Stomach (tissue), 19 donors: ENCODE measurements at places on chromosomes 2 and 18.

DNA sequence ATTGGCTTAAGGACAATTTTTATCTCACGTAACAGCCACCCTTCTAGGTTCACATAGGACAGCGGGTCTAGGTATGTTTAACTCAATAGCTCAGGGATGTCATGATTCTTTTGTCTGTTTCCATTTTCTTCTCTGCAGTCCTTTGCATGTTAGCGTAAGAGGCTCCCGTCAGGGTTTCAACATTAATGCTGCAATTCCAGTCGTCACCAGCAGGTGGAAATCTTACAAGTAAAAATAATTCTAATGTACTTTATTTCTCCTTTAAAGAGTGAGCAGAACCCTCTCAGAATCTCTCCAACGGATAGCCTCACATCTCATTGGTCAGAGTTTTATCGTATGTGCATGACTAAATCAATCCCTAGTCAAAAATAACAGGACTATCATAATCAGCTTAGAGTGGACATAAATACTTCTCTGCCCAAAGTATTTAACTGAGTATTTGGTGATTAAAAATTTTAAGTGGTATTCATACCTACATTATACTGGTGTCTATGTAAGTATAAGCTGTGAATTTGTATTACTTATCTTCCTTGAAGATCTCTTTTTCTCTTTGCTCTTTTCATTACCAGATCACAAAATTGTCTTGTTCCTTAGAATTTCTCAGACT is 487.2 kb upstream of the GCFC2 start:
- peak; percentile 64 for DNase-seq

DNA sequence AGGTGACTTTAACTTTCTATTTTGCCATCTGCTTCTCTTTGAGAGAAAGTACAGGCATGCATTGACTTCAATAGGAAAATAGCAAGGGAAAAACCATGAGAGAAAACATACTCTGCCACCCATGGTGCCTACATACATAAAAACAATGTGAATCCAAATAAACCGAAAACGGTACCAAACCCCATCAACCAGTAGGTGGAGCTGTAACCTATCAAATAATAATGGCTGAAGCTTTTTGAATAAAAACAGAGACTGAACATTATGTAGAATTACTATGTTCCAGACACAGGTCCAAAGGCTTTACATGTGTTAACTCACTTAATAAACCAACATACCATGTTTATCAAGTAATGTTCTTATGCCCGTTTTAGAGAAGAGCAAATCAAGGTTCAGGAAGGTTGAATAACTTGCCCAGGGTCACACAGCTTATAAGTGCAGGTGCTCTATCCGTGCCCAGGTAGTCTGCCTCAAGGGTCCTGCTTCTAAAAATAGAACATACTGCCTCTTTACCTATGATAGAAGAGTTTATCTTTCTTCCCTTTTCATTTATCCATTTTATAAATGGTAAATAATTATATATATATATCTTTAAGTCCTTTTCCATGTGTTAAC is 293.9 kb upstream of the SYT4 start:
- DNase-seq: peak; percentile 75

- DNase-seq: no peak
Measured at GRCh38 chr2:61620244-61621159, 82.3 kb upstream of the XPO1 start.

GRCh38 chr2:112958428-112959108 is 19.2 kb upstream of the IL36G start:
- DNase-seq: peak; percentile 83

DNA sequence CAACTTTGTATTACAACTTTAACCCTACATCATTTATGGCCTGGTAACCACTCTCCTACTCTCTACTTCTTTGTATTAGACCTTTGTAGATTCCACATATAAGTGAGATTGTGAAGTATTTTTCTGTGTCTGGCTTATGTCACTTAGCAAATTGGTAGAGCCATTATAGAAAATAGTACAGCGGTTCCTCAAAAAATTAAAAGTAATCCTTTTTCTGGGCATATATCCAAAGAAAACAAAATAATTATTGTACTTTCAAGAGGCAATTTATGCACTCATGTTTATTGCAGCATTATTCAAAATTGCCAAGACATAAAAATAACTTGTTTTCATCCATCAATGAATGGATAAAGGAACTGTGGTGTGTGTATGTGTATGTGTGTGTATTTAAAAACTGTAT is 537.5 kb upstream of the FSIP2 start:
- no peak for DNase-seq

- no peak for DNase-seq
Measured at GRCh38 chr18:25639596-25639995, 287.6 kb upstream of the ZNF521 start.

DNA sequence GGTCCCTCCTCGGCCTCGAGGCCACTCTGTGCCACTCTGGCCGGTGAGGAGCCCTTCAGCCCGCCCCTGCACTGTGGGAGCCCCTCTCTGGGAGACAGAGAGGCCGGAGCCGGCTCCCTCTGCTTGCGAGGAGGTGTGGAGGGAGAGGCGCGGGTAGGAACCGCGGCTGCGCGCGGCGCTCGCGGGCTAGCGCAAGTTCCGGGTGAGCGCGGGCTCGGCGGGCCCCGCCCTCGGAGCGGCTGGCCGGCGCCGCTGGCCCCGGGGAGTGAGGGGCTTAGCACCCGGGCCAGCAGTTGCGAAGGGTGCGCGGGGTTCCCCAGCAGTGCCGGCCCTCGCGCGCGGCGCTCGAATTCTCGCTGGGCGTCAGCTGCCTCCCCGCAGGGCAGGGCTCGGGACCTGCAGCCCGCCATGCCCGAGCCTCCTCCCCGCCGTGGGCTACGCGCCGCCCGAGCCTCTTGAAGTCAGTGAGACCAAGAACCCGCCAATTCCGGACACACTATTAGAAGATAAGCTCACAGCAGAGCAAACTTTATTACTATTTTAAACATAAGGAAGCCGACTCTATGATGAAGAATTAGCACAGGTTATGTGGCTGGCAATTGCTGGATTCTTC is 825.8 kb upstream of the FANCL start:
- DNase-seq: no peak

GRCh38 chr2:11562476-11562875 is 28.6 kb downstream of the GREB1 start:
- no peak for DNase-seq

DNA sequence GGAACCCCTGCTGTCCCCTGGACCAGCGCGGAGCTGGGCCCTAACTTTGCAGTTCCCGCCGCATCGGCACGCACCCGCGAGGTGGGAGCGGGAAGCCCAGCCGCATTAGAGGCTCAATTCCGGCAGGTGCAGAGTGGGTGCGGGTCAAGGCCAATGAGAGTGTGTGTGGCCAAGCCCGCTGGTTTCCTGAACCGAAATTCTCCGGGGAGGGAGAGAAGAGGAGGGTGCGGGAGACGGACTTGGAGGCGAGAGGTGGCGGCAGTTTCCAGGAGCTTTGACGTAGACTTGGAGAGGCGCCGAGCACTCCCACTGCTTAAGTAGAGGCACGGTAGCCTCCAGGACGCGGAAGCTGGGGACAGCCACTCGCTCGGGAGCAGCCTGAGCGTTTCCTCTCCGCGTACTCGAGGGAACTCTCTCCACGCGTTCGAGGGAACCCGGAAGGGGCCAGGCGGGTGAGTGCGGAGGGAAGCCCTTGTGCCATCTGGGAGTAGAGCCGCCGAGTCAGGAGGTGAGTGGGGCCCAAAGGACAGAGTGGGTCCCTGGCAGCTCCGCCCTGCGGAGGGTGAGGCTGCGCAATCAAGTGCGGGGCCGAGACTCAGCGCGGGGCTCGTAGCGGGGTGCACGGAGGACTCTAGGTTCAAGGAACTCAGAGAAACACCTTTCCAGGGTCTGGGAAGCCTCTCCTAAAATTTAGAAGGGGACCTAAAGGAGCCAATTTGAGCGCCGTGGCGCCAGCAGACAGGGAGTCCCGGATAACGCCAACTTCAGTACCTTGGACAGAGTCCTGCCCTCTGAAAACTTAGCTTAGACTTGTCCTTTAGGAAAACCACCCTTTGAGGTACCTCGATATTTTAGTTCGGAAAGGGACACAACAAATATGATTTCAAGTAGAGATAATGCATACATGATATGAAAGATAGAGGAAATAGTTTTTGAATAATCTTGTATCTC is at the start of gene FAM237A:
Gene FAM237A (plus strand): TSS at position 413 of the 951 bp plus-strand sequence. CDS start 1,750 bp downstream, outside the sequence.
- DNase-seq: no peak

DNA sequence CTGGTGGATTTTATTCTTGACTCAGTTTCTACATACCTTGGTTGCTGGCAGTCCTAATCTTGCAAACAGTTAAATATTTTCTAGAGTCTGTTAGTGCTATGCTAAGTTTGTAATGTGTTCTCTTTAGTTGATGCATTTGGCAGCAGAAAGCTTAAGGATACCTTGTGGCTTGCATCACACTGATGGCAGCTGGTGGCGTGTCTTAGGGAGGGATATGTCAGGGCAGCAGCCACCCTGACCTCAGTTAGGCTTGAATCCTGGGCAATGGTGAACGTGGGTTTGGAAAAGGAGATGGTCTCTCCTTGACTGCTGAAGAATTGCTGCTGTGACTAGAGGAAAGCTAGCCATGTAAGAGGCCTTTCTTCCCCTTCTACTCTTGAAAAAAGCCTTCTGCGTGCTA is 4.2 kb downstream of the IAH1 start:
- no peak for DNase-seq

DNA sequence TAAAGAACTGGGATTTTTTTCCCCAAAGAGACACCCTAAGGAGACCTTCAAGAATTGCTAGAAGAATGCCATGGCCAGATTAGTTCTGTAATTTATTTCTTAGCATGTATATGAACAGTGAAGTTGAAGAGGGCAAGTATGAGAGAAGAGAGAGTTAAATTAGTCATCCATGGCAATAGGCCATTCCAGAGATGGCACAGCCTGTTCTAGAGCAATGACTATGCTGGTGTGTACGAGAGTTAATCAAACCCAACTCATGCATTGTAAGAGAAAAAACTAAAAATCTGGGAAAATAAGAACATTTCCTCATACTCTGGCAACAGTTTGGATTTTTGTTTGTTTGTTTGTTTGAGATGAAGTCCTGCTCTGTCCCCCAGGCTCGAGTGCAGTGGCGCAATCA is 112.1 kb upstream of the PIK3C3 start:
- no peak for DNase-seq

- peak; percentile 76 for DNase-seq
Measured at GRCh38 chr2:46813020-46813415, 102.6 kb downstream of the MCFD2 start.

DNA sequence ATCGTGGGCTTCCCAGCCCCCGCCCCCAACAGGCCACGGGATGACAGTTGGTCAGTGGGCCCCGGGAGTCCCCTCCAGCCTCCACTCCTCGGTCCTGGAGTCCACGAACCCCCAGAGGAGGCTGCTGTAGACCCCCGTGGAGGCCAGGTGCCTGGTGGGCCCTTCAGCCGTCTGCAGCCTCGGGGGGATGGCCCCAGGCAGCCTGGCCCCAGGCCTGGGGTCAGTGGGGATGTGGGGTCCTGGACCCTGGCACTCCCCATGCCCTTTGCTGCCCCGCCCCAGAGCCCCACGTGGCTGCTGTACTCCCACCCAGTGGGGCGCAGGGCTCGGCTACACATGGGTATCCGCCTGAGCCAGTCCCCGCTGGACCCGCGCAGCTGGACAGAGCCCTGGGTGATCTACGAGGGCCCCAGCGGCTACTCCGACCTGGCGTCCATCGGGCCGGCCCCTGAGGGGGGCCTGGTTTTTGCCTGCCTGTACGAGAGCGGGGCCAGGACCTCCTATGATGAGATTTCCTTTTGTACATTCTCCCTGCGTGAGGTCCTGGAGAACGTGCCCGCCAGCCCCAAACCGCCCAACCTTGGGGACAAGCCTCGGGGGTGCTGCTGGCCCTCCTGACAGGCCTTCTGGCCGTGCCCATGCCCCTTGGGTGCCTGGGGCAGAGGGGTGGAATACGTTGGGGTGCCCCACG is 7.6 kb downstream of the NEU4 start:
- no peak for DNase-seq

DNA sequence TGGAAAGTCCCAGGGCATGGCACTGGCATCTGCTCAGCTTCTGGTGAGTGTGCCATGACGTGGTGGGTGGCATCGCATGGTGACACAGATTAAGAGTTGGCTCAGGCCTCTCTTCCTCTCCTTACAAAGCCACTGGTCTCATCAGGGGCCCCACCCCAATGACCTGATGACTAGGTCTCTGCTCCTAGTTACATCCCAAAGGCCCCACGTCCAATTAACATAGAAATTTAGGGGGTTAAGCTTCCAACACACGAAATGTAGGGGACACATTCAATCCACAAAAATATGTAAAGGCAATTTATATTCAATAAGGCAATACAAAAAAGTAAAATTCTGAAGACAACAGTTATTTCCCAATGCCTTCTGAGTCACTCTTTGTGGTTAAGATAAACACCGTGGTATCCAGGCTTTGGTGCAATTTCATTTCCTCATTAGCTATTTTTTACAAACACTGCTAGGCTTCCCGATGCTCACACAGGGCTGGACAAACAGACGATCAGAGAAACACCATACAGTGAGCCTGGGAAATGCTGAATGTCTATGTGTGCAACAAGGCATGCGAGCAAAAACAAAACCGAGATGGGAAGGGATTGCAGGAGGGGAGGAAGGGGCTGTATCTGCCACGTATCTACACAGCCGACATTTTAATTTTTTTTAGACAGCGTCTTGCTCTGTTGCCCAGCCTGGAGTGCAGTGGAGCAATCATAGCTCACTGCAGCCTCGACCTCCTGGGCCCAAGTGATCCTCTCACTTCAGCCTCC is 67.2 kb downstream of the MBP start:
- DNase-seq: peak; percentile 53

DNA sequence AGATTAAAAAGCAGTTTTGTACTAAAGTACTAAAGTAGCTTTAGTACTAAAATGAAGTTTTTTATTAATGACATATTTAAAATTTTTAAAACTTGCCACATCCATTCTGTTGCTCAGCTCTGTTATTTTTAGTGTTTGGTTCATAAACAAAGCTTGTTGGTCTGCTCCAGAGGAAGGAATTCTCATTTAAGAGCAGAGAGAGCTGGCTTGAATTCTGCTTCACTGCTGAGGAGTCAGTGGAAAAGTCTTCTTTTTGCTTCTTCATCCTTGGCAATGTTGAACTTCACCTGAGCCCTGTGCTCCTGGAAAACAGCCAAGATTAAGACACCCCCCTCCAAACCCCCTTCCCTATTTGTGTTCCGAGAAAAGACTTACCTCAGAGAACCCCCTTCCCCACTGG is 40.6 kb downstream of the TMEM87B start:
- no peak for DNase-seq

DNA sequence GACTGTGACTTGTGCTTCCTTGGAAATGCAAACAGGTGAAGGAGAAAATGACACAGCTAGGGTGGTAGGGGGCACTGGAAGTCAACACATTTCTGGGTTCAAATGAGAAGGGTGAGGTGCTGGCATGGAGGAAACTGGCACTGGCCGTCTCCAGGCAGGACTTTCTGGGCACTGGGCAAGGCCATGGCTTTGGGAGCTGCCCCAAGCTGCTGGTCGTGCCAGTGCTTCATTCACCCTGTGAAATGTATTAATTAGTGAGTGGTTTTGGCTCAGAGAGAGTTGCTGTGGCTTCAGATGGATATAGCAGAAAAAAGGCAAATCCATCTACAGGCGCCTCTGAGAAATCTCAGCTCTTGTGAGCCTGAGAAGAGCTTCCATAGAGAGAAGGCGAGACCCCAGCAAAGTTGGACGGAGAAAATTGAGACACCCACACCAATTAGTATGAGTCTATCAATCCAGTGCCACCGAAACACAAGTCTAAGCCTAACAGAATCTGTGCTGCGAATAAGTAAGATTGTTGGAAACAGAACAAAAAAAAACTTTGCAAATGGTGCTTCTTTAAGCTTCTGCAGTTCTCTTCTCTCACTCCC is 202.1 kb upstream of the TNP1 start:
- no peak for DNase-seq

- no peak for DNase-seq
Measured at GRCh38 chr2:96928277-96928781, 58.1 kb downstream of the FAM178B start.

GRCh38 chr2:225069477-225069876 is 27.2 kb upstream of the DOCK10 start:
- DNase-seq: no peak
